ENCODE measurements at places on chromosomes 11 and 22. TPM values are rescaled to one million over a fixed set of nuclear protein-coding genes. Genes with fewer than 3 reads are reported as not detected.

MPEG1 gene
- 3.8 TPM for total RNA-seq

DNA sequence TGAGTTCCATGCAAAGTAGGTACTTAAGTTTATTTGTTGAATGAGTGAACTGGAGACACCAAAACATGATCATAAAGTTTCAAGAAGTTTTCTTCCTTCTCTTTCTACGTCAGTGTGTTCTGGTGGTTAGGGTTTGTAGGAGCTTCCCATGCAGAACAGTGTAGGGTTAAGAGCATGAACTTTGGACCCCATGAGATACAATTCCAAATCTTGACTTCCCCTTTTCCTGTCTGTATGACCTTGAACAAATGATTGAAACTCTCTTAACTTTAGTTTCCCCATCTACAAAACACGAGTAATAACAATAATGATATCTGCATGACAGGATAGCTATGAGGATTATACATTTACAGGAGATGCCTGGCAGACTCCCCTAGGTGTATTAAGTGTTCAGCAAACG lies 41.0 kb upstream of the TENM4 start:
- no peak overlapping the region for H3K27ac ChIP-seq
- DNase-seq, result no peak
- no peaks in the 10 kb centered on the region for H3K27me3 ChIP-seq

LRRC55 gene
- total RNA-seq, result 0.08 TPM

SLC22A12 gene
- not detected for total RNA-seq

NDUFV1 gene
- total RNA-seq, result 312 TPM

DNA sequence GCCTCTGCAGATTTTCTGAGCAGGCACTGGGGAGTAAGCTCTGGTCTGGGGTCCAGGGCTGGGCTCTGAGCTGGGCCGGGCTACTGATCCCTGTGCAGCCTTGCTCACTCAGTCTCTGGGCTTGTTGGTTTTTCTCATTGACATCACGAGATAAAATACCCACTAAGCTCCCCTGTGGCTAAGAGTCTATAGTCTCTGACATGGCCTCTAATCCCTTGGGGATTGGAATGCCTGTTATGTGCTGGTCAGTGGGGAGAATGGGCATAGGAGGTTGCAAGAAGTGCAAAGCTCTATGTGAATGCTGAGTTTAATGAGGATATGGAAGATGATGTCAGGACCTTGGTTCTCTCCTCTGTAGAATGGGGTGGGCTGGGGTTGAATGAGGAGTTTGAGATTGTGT lies 23.3 kb downstream of the ELF5 start:
- H3K27ac ChIP-seq, result no peak overlapping the region
- H3K4me3 ChIP-seq, result no peak overlapping the region
- no peaks in the 10 kb centered on the region for H3K36me3 ChIP-seq
- H3K4me1 ChIP-seq, result no peaks in the 10 kb centered on the region
- H3K27me3 ChIP-seq, result no peaks in the 10 kb centered on the region

GRCh38 chr11:34055218-34056000 lies 3.9 kb downstream of the CAPRIN1 start:
- H3K27ac ChIP-seq, result peak overlapping the region; percentile 21
- peaks cover 39% of the 10 kb centered on the region for H3K4me1 ChIP-seq
- H3K4me3 ChIP-seq, result no peak overlapping the region
- DNase-seq, result no peak
- H3K27me3 ChIP-seq, result no peaks in the 10 kb centered on the region

GRCh38 chr11:28011813-28012212 lies 96.1 kb downstream of the KIF18A start:
- H3K27ac ChIP-seq, result no peak overlapping the region
- H3K4me1 ChIP-seq, result no peaks in the 10 kb centered on the region
- no peak for DNase-seq
- no peaks in the 10 kb centered on the region for H3K36me3 ChIP-seq
- H3K4me3 ChIP-seq, result no peak overlapping the region

DNA sequence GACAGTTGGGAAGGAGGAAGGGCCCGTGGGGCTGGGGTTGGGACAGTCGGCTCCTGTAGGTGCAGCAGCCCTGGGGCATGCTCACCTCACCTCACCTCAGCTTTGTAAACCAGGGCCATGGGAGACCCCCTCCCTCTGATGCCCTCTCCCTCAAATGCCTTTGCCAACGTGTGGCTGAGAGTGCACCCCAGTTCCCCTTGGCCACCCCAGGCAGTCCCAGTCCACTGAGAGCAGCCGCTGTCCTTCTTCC lies 4.2 kb upstream of the NEAT1 start:
- no peaks in the 10 kb centered on the region for H3K36me3 ChIP-seq
- no peaks in the 10 kb centered on the region for H3K27me3 ChIP-seq
- H3K4me3 ChIP-seq, result no peak overlapping the region
- H3K4me1 ChIP-seq, result peaks cover 61% of the 10 kb centered on the region
- no peak for DNase-seq

DNA sequence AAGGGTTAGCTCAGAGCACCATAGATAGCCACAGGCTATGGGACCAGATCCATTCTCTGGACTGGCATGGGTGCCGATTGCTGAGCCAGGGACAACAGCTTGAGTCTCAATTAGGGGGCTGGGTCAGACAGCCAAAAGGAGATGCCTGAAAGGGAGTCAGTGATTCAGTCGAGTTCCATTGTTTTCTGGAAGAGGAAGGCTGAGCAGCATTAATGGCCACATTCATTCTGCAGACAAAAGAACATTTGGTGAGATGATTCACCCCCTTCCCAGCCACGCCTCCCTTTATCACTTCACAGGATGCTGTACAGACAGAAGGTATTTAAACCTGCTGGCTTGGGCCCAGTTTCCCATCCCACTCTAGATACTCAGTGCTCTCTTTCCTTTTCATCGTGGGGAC lies 131.9 kb downstream of the ADAMTS15 start:
- H3K36me3 ChIP-seq, result no peaks in the 10 kb centered on the region
- no peaks in the 10 kb centered on the region for H3K27me3 ChIP-seq
- peaks cover 9% of the 10 kb centered on the region for H3K4me1 ChIP-seq
- H3K4me3 ChIP-seq, result no peak overlapping the region
- DNase-seq, result peak; percentile 47

GRCh38 chr22:33897448-33897835 lies 22.8 kb downstream of the LARGE1 start:
- no peak overlapping the region for H3K27ac ChIP-seq
- no peaks in the 10 kb centered on the region for H3K4me1 ChIP-seq
- H3K27me3 ChIP-seq, result no peaks in the 10 kb centered on the region
- no peak for DNase-seq

DNA sequence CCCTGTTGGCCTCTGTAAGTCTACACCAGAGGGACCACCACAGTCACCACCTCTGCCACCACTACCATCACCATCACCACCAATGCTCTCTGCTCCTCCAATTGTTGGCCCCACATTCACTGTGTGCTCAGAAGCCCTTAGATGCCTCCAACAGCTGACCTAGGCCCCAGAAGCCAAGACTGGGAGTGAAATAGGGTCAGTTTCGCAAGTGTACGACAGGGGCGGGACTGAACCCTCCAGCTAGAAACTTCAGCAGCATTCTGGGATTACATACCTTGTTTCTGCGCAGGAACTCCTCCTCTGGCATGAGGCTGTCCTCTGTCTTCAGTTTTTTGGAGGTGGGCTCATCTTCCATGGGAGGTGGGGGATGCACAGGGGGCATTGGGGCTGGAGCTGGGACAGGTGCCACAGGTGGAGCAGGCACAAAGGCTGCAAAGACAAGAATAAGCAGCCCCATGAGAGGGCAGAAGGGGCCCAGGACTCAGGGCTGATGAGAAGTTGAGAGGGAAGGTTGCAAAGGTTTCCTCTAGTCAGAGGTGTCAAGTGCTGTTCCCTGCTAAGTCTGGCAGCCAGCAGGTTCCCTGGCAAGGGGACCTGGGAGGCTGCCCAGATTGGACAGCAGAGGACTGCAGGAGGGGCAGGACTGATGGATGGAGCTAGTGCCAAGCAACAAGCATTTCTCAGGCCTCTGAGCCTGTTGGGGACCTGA lies 10.2 kb upstream of the TBC1D10A start:
- no peak for DNase-seq
- no peak overlapping the region for H3K27ac ChIP-seq
- H3K36me3 ChIP-seq, result no peaks in the 10 kb centered on the region
- no peak overlapping the region for H3K4me3 ChIP-seq
- H3K27me3 ChIP-seq, result no peaks in the 10 kb centered on the region
- H3K4me1 ChIP-seq, result peaks cover 14% of the 10 kb centered on the region

GRCh38 chr11:66864172-66864901 lies 7.5 kb downstream of the LRFN4 start:
- H3K4me1 ChIP-seq, result no peaks in the 10 kb centered on the region
- H3K27me3 ChIP-seq, result no peaks in the 10 kb centered on the region
- no peak overlapping the region for H3K4me3 ChIP-seq
- no peaks in the 10 kb centered on the region for H3K36me3 ChIP-seq
- no peak overlapping the region for H3K27ac ChIP-seq

- H3K4me1 ChIP-seq, result peaks cover 45% of the 10 kb centered on the region
- peak; percentile 22 for DNase-seq
- H3K27me3 ChIP-seq, result no peaks in the 10 kb centered on the region
- peak overlapping the region; percentile 97 for H3K27ac ChIP-seq
- no peaks in the 10 kb centered on the region for H3K36me3 ChIP-seq
- H3K4me3 ChIP-seq, result peak overlapping the region; percentile 99
These were observed 709 bp downstream of the FTH1 start for GRCh38 chr11:61966734-61967115.

DUSP8 gene
- 8.5 TPM for total RNA-seq

TUBA8 gene
- total RNA-seq, result 60.5 TPM

- H3K36me3 ChIP-seq, result no peaks in the 10 kb centered on the region
- no peak for DNase-seq
- H3K4me3 ChIP-seq, result no peak overlapping the region
- H3K27ac ChIP-seq, result no peak overlapping the region
These were observed 732.8 kb downstream of the BRD1 start for GRCh38 chr22:49094858-49095257.

DNA sequence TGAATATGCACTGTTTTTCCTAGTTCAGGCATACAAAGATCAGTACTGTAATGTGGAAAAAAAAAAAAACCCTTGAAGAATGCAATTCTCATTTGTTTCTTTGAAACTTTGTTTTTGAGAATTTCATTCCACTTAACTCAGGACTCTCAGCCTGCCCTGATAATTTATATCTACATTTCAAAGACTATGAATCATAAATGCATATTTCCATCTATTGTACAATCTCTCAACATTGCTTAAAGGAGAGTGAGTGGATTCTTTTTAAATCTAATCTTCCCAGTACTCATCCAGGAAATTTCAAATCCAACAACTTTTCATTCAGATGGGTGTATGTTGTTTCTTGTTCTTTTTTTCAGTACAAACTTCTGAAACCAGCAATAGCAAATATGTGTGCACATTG lies 322.2 kb upstream of the DDI1 start:
- no peaks in the 10 kb centered on the region for H3K4me1 ChIP-seq
- no peaks in the 10 kb centered on the region for H3K27me3 ChIP-seq
- no peak overlapping the region for H3K4me3 ChIP-seq
- no peak overlapping the region for H3K27ac ChIP-seq
- H3K36me3 ChIP-seq, result no peaks in the 10 kb centered on the region
- DNase-seq, result no peak

- no peak overlapping the region for H3K4me3 ChIP-seq
- no peaks in the 10 kb centered on the region for H3K36me3 ChIP-seq
- no peak overlapping the region for H3K27ac ChIP-seq
- peak; percentile 17 for DNase-seq
- H3K27me3 ChIP-seq, result no peaks in the 10 kb centered on the region
- no peaks in the 10 kb centered on the region for H3K4me1 ChIP-seq
These were observed 1329.0 kb downstream of the LRRC4C start for GRCh38 chr11:40130427-40130826.

DNA sequence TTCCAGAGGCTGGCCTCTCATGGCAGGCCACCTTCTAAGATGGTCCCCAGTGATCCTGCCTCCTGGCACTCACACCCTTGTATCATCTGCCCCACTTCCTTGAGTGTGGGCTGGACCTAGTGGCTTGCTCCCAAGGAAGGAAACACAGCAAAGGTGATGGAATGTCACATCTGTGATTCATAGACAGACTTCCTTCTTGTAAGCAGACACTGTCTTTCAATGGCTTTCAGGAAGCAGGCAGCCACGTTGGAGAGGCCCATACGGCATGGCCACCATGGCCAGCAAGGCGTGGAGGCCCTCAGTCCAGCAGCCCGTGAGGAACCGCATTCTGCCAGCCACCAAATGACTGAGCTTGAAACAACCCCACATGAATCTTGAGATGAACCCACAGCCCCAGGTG lies 11.3 kb downstream of the LMO1 start:
- no peak overlapping the region for H3K4me3 ChIP-seq
- no peak for DNase-seq
- H3K27me3 ChIP-seq, result no peaks in the 10 kb centered on the region
- H3K27ac ChIP-seq, result no peak overlapping the region

DNA sequence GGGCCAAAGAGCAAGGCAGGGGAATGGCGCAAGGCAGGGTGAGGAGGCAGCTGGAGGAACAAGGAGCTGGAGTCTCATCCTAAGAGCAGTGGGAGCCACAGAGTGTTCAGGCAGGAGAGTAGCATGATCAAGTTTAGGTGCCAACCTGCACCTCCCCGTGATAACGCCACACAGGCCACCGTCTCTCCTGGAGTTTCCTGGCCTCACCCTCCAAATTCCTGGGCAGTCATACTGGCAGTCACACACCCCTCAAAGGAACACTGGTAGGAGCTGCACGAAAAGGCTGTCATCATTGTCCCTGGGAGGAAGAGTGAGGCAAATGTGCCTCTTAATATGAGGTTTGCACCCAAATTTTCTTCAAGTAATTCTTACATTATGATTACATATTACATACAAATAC lies 36.3 kb upstream of the RTL6 start:
- no peak for DNase-seq
- no peak overlapping the region for H3K4me3 ChIP-seq
- H3K4me1 ChIP-seq, result peaks cover 5% of the 10 kb centered on the region
- H3K27ac ChIP-seq, result no peak overlapping the region

DNA sequence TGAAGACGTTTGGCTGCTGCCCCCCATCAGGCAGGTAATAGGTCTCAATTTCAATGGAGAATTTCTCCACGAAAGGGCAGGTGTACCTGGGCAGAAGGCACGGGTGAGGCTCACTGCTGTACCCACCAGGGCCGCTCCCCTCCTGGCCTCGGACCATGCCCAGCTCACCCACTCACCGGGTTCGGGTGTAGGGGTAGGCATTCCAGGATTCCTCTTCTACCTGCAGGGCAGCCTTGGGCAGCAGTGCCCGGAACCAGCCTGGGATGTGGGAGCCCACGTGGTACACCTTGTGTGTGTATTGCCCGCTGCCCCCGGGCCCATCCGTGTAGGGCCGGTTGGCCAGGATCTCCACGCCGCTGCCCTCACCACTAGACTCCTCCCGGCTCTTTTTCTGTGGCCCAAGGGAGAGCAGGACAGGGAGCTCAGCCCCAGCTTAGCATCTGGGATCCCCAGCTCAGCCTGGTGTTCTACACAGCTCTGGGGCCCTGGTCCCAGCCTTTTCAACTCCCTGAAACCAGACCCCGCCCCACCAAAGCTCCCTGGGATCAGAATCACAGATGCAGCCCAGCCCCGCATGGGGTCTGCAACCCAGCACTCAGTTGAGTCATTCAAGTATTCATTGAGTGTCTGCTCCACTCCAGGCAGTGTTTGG lies 2.7 kb downstream of the PITPNM1 start:
- no peak overlapping the region for H3K27ac ChIP-seq
- H3K4me3 ChIP-seq, result no peak overlapping the region
- no peaks in the 10 kb centered on the region for H3K36me3 ChIP-seq
- no peak for DNase-seq
- no peaks in the 10 kb centered on the region for H3K27me3 ChIP-seq

MS4A2 gene
- total RNA-seq, result 2.6 TPM

- DNase-seq, result no peak
- no peaks in the 10 kb centered on the region for H3K36me3 ChIP-seq
- no peaks in the 10 kb centered on the region for H3K4me1 ChIP-seq
These were observed 299.4 kb upstream of the ANO5 start for GRCh38 chr11:21893565-21893867.

SCGB1A1 gene
- not detected for total RNA-seq

- no peak overlapping the region for H3K27ac ChIP-seq
- H3K27me3 ChIP-seq, result no peaks in the 10 kb centered on the region
- DNase-seq, result no peak
These were observed 17.0 kb upstream of the NECTIN1 start for GRCh38 chr11:119745776-119746535.

All from testis (tissue), 5 donors.